ENCODE measurements at places on chromosomes 11 and 22. TPM values are rescaled to one million over a fixed set of nuclear protein-coding genes. Genes with fewer than 3 reads are reported as not detected.

- no peak for DNase-seq
- H3K4me1 ChIP-seq = no peaks in the 10 kb centered on the region
- no peak overlapping the region for H3K4me3 ChIP-seq
- H3K27ac ChIP-seq = no peak overlapping the region
- H3K27me3 ChIP-seq = no peaks in the 10 kb centered on the region
Measured at GRCh38 chr11:112765337-112765736, 195.9 kb upstream of the NCAM1 start.

GRCh38 chr11:20308601-20309000 is 54.9 kb upstream of the HTATIP2 start:
- H3K4me3 ChIP-seq = no peak overlapping the region
- no peaks in the 10 kb centered on the region for H3K27me3 ChIP-seq
- no peak for DNase-seq
- no peaks in the 10 kb centered on the region for H3K36me3 ChIP-seq
- H3K27ac ChIP-seq = no peak overlapping the region

DNA sequence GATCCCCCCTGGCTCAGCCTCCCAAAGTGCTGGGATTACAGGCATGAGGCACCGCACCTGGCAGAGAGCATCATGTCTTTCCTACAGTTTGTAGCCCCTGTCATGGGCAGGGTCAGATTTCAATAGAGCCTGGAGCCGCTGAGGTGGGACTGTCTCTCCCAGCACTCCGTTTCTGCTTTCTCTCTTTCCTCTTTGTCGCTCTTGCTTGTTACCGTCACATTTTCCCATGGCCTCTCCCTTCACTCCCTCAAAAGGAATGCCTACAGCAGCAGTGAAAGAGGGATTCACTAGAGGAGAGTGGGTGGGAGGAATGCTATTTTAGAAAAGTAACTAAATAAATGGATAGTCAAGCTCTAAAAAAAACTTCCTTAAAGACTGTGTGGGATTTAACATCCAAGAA is 136.7 kb upstream of the TTC12 start:
- H3K36me3 ChIP-seq = no peaks in the 10 kb centered on the region
- H3K27ac ChIP-seq = no peak overlapping the region
- H3K27me3 ChIP-seq = no peaks in the 10 kb centered on the region
- H3K4me1 ChIP-seq = no peaks in the 10 kb centered on the region
- no peak for DNase-seq

DNA sequence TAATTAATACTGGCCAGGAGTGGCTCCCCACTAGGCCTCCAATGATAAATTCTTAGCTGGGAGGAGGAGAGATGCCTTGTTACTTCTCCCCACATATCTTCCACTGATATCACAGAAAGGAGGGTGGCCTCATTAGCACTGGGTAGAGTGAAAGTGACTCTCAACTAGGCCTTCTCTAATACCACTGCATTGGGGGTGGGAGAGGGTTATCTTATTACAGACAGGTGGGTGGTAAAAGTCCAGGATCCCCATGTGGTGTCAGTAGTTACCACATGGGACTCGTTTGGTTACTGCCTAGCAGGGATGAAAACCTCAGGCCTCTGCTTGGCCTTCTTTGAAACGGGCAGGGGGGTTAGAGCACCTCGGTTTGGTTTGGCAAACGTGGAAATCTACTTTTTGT is 167.3 kb downstream of the UVRAG start:
- no peak for DNase-seq
- no peak overlapping the region for H3K27ac ChIP-seq
- no peaks in the 10 kb centered on the region for H3K4me1 ChIP-seq
- H3K4me3 ChIP-seq = no peak overlapping the region
- H3K36me3 ChIP-seq = no peaks in the 10 kb centered on the region

The PAMR1 gene
- 9.2 TPM for total RNA-seq

The CENPM gene
- 8.7 TPM for total RNA-seq

The UPK2 gene
- total RNA-seq = not detected

Measured in esophagus squamous epithelium (tissue), 5 donors.